Fibroblast of lung (primary cell): ENCODE measurements at places on chromosomes 5 and 9. TPM values are rescaled to one million over a fixed set of nuclear protein-coding genes. Genes with fewer than 3 reads are reported as not detected.
A peak's percentile ranks its signal among the peaks of the same experiment; 100 is the strongest.

- no peaks in the 10 kb centered on the region for H3K27me3 ChIP-seq
- H3K4me3 ChIP-seq = no peak overlapping the region
- peaks cover 13% of the 10 kb centered on the region for H3K4me1 ChIP-seq
- H3K27ac ChIP-seq = no peak overlapping the region
- H3K36me3 ChIP-seq = no peaks in the 10 kb centered on the region
Observed at GRCh38 chr5:143495110-143495509, 91.6 kb upstream of the NR3C1 start.

DNA sequence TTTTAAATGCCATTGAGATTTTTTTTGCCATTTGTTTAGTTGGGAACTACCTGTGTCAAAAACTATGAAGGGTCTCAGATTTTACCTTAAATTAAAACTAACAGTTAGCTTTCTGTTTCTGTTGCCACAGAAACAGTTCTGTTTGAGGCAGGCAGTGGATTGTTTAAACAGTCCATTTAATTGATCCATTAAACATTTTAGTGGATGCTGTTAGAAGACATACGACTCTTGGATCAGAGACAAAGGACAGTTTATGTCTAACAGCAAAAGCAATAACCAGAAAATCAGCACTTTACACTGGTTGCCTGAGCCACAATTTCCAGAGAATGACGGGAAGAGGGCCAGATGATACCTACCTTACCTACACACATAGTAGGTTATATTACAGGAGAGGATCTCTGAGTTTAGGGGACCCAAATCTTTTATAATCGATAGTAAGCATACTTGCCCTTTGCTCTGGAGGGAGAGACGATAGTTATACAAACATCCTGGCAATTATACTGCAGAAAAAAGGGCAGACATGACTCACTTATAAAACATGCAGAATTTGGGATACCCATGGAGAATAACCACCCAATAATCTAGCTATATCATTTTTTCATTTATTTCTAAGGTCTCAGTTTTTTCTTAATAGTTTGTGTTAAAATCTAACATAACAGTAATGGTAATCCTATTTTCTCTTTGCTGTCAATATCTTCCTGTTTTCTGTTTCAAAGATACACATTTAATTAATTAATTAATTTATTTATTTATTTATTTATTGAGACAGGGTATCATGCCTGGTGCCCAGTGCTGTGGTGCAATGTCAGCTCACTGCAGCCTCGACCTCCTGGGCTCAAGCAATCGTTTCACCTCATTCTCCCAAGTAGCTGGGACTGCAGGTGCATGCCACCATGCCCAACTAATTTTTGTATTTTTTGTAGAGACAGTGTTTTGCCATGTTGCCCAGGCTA lies 136.7 kb upstream of the TNFAIP8 start:
- no peaks in the 10 kb centered on the region for H3K4me1 ChIP-seq
- no peak overlapping the region for H3K27ac ChIP-seq
- DNase-seq = peak; percentile 10
- no peaks in the 10 kb centered on the region for H3K36me3 ChIP-seq
- no peaks in the 10 kb centered on the region for H3K27me3 ChIP-seq

GRCh38 chr9:132486706-132487350 lies 76.8 kb downstream of the CFAP77 start:
- H3K27me3 ChIP-seq = peaks cover 26% of the 10 kb centered on the region
- H3K27ac ChIP-seq = no peak overlapping the region
- no peak overlapping the region for H3K4me3 ChIP-seq
- no peaks in the 10 kb centered on the region for H3K36me3 ChIP-seq
- H3K4me1 ChIP-seq = no peaks in the 10 kb centered on the region

DNA sequence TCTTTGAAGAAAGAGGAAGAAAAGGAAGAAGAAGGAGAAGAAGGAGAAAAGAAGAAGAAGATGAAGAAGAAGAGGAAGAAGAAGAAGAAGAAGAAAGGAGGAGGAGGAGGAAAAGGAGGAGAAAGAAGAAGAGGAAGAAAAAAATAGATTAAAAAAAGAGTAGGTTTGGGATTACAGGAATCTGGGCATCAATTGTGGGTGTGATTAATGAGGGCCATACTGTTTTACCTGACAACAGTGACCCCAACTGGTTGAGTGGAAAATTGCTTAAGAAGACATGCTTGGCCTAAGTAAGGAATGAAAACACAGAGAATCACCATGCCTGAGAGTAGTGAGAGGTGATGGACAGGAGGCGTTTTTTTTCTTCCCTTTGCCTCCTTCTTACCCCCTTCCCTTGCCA lies 114.6 kb downstream of the FAM170A start:
- no peaks in the 10 kb centered on the region for H3K4me1 ChIP-seq
- H3K36me3 ChIP-seq = no peaks in the 10 kb centered on the region
- DNase-seq = no peak
- H3K27me3 ChIP-seq = no peaks in the 10 kb centered on the region

NUTM2G gene
- not detected in 2 replicates for total RNA-seq

GRCh38 chr9:6302417-6302816 lies 25.8 kb upstream of the TPD52L3 start:
- H3K27me3 ChIP-seq = no peaks in the 10 kb centered on the region
- H3K36me3 ChIP-seq = no peaks in the 10 kb centered on the region
- H3K4me1 ChIP-seq = no peaks in the 10 kb centered on the region
- no peak overlapping the region for H3K4me3 ChIP-seq
- no peak overlapping the region for H3K27ac ChIP-seq

DNA sequence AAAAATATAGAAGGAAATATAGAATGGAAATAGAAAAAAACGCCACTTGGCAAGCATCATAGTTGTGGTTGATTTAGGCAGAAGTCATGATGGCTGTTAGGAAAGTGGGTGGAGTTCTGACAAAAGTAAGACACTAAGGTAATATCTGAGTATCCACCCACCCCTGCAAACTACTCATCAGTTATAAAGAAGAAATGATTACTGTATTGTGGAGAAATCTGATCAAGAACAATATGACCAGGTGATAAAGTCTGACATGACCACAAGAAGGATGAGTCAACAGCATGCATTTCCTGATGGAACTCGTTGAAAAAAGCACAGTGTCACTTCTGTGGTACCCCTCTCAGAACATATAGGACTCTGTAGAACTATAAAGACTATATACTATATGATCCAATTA lies 343.4 kb upstream of the PAPPA start:
- no peaks in the 10 kb centered on the region for H3K27me3 ChIP-seq
- no peak overlapping the region for H3K27ac ChIP-seq
- H3K36me3 ChIP-seq = no peaks in the 10 kb centered on the region
- peaks cover 6% of the 10 kb centered on the region for H3K4me1 ChIP-seq

- no peaks in the 10 kb centered on the region for H3K27me3 ChIP-seq
- H3K4me1 ChIP-seq = peaks cover 3% of the 10 kb centered on the region
- H3K4me3 ChIP-seq = no peak overlapping the region
- H3K27ac ChIP-seq = no peak overlapping the region
Observed at GRCh38 chr5:103456476-103456875, 106.1 kb downstream of the NUDT12 start.
